ENCODE measurements at places on chromosomes 4 and X.
A peak's percentile ranks its signal among the peaks of the same experiment; 100 is the strongest.

- DNase-seq: no peak
Observed at GRCh38 chr4:101540336-101540735, 193.0 kb upstream of the PPP3CA start.

- no peak for DNase-seq
Observed at GRCh38 chrX:47751670-47752069, 85.0 kb upstream of the ZNF81 start.

DNA sequence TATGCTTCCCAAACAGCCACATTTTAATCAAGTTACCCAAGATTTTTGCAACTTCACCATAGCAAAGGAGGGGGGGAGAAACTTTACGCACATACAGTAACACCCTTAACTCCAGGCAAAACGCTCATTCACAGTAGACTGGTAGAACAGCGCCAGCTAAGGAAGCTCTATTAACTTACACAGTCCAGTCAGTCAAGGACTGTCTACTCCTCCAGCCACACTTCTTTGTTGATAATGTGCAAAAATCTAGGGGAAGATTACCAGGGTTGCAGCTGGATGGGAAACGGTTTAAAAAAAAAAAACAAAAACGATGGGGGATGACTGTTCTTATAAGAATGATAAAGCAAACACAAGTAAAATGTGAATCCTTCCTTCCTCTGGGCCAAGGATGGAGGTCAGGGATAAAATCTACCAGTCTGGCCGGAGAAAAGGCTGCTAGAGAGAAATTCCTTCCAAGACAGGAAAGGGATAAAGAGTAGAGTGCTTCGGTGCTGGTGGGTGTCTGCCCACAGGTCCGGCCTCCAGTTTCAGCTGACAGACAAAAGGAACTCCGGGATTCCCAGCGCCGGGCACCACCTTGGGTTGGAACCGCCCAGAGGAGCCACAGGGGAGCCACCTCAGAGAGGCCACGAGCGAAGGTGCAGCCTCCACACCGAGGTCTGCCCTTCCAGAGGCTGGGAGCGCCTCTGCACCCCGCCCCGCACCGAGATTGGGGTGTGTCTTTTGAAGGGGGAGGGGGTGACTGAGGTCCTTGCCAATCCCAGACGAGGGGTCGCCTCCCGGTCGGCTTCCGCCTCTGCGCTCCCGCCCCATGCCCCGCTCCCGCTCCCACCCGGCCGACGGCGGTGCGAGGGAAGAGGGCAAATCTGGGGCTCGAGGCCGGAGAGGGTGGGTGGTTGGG, 811 bp downstream of the ANKRD50 start:
- DNase-seq: peak; percentile 24

DNA sequence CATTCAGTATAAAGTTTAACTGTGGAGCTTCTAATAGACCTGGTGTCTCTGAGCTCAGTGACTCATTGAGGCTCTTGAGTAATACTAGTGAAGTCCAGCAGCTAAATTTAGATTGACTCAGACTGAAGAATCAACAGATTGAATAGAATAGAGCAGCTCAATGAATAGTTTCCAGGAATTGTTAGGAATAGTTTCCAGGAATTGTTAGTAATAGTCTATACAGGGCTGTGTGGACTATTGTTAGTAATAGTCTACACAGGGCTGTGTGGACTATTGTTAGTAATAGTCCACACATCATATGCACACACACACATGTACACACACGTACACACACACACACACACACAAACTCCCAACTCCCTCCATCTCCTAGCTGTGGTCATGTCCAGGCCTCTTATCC, 3.0 kb downstream of the GIMD1 start:
- no peak for DNase-seq

GRCh38 chr4:68182382-68182820, 52.7 kb upstream of the TMPRSS11F start:
- no peak for DNase-seq

Measured in KG1 (cell line).